ENCODE measurements at places on chromosomes 2 and 18.

- DNase-seq, result peak; percentile 22
Observed at GRCh38 chr2:202038471-202039277, 5.0 kb downstream of the FZD7 start.

GRCh38 chr2:227623226-227623625 lies 5.9 kb downstream of the SCYGR4 start:
- DNase-seq, result no peak

DNA sequence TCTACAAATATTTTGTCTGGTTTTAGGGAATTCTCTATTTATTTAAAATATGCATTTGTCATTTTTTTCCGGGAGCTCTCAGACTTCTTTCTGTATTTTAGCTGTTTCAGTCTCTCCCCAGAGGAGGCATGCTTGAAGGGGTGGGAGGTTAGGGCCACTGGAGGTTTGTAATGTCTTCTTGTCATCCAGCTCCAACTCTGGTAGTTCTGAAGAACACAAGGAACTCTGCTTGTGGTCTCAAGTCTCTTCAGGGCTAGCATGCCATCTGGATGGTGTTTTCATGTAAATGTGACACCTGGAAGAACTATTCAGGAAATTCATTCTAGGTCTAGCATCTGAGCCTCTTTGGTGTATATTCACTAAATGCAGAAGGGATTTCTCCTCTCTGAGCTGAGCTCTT lies 518.4 kb upstream of the DCC start:
- no peak for DNase-seq

- DNase-seq, result no peak
Observed at GRCh38 chr2:106117882-106118684, 76.0 kb downstream of the UXS1 start.

GRCh38 chr2:238406221-238406997 lies 20.3 kb upstream of the ASB1 start:
- no peak for DNase-seq

- DNase-seq, result no peak
Observed at GRCh38 chr2:64581018-64581417, 56.9 kb downstream of the AFTPH start.

DNA sequence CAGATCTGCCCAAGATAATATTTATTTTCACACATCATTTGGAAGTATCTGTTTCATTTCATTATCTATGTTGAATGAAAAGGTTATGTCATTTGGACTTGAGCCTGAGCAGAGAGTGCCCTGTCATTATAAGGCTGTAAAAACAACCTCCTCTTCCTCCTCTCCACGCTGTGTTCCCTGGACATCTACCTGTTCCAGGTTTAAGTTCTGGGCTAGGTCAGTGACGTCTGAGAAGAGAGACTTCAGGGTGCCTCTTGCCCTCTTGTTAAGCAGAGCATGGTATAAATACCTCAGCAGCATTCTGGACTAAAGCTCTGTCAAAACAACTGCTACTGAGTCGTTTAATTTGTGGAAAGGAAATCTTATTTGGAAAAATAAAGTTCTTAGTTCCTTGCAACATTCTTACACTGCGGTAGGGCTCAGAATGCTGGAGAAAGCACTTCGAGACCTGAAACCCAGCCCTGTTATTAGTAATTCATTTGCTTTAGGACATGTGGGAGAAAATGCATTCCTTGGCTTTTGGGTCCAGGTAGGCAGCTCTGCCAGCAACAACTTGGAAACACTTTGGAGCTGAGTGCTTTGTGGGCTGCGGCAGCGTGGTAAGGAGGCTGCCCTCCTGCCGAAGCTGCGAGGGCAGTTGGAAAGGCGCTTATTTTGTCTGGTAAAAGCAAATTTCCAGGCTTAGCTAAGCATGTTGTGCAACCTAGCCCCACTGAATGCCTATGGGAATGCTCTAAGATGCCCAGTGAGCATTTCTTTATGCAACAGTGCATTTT lies 91.8 kb upstream of the NEDD4L start:
- DNase-seq, result no peak

DNA sequence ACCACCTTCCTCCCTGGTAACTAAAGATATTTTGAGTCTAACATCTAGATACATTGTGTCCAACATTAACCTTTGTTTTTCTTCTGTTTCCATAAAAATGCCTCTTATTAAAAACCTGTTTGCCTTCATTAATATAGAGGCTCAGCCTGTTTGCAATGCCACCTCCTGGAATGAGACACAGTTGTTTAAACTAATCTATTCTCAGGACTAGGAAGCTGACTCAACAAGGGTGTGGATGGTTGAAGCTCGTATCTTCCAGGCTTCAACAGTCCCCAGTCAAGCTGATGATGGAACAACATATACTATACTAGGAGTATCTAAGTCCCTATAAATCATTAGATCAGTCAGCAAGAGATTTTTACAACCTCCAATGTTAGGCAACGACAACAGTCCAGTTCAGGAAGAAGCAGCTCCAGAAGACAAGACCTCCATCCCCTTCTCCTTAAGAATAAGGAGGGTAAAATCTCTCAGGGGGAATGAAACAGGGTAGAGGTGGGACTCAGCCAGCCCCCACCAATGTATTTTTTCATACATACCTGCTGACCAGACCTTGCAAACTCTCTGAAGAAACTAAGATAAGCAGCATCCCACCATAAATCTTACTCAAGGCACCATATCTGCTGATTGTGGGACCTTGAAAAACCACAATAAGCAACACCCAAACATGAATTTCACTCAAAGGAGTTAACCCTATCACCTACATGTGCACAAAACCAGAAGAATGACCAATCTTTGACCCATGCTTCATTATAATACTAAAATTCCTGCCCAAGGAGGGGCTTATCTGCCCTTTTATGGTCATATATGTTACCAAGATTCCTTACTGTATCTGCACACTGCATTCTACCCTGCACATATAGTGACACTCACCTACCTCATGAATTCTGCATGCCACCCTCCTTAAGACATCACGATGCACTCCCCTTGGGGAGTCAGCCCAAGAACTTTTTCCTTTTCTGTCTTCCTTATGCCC lies 21.4 kb downstream of the ZNF24 start:
- DNase-seq, result no peak

- DNase-seq, result no peak
Observed at GRCh38 chr18:79451237-79452125, 55.8 kb downstream of the NFATC1 start.
